ENCODE measurements at places on chromosomes 1 and 21.
A peak's percentile ranks its signal among the peaks of the same experiment; 100 is the strongest.

GRCh38 chr1:180974236-180974635, 48.4 kb downstream of the STX6 start:
- no peak for DNase-seq

DNA sequence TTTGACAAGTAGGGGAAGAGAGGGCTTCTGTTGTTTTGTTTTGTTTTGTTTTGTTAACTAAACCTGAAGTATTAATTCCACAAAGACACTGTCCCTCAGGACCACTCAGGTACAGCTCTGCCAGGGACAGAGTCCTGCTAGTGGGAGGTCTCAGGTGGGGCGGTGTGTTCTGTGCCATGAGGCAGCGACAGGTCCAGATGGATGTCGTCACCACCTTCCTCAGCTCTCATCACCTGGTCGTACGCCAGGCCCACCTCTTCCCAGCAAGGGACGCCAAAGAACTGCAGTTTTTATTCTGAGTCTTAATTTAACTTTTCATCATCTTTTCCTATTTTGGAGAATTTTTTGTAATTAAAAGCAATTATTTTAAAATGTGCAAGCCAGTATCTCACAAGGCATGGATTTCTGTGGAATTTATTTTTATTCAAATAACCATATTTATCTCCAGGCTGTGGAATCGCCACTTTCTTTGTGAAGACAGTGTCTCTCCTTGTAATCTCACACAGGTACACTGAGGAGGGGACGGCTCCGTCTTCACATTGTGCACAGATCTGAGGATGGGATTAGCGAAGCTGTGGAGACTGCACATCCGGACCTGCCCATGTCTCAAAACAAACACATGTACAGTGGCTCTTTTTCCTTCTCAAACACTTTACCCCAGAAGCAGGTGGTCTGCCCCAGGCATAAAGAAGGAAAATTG, 62.5 kb downstream of the POFUT2 start:
- no peak for DNase-seq

- no peak for DNase-seq
Observed at GRCh38 chr1:183577897-183578465, 12.3 kb downstream of the NCF2 start.

DNA sequence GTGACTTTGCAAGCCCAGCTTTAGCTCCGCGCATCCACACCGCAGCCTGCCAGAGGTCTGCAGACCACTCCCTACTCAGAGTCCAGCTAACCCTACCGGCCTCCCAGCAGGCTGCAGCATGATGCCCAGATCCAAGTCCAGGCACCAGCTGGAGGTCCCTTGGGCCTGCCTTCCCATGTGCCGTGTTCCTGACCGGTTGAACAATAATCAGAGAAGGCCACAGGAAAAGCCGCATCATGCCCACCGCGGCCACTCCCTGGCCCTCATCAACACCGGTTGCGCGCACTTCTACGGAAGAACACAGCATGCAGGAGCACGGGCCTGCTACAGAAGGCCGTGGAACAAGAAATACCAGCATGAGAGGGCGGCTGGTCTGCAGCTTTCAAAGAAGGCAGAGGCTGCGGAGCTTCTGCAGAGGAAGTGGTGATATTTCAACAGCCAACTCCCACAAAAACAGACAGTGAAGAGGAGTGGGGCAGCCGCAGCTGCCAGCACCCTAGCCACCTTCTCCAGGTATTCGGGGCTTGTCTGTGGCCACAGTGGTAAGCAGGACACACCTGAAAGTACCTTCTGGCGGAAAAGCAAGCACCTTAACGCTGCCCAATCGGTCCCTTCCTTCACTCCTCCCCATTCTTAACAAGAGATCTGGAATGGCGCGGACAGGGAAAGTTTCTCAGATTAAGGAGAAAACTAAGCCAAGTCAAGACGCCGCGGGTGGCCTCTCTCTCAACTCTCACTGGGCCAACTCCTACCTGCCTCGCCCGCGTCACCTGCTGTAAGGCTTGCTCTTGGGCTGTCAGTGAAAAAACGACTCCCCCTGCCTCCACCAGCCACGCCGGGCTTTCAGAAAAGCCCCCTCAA, 1.5 kb downstream of the PGBD5 start:
- DNase-seq: no peak

DNA sequence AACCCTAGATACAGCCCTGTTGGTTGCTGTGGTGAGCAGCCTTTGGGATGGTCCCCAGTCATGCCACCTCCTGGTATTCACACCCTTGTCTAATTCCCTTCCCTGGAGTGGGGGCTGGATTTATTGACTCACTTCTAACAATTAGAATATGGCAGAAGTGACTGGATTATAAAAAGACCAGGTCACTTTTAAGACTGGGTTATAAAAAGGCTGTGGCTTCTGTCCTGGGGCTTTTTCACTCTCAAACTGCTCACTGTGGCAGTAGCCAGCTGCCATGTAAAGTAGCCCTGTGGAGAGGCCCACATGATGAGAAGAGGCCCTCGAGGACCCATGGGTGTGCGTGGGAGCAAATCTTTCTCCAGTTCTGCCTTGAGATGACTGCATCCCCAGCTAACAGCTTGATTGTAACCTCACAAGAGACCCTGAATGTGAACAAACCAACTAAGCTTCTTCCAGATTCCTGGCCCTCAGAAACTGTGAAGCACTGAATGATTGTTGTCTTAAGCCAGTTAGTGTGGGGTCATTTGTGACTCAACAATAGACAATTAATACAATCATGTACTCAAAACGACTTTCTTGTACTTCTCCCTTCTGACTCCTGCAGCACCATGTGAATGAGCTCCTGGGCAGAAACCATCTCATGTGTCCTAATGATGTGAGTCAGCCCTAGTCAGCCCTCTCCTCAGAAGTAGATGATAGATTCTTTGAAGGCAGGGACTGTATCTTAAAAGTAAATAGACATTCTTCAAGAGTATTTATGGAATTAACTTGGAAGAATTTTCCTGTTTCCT, 234.9 kb downstream of the TNR start:
- DNase-seq: no peak

DNA sequence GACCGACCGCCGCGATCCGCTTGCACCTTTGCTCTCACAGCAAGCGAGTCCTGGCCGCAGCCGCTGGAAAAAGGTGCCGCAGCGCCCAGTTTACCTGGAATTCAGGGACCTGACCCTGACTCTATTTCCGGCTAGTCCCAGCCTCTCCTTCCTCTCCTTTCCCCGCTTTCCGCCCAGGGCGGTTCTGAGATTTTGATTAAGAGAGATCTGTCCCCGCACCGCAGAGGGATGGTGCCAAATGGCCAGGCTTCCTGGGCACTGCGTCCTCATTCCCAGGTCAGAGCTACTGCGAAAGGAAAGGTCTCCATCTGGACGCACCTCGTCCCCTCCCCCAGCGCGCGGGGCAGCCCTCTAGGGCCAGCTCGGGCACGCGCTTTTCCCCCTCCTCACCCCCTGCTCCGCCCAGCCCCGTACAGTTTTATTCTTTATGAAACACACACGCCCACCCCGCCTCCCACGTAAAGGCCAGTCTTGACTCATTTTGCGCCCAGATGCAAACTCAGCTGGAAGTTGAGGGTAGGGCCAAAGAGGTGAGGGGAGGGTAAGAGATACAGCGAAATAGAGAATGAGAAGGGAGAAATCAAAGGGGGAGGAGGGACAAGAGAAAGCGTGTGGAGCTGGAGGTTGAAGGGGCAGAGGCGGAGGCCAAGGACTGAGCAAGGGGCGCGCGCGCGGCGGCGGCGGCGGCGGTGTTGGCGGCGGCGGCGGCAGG, 411.8 kb upstream of the ESRRG start:
- peak; percentile 3 for DNase-seq

- DNase-seq: no peak
Observed at GRCh38 chr1:153341431-153341934, 7.2 kb downstream of the PGLYRP4 start.

- peak; percentile 73 for DNase-seq
Observed at GRCh38 chr1:214557952-214558735, 6.7 kb upstream of the PTPN14 start.

Measured in fibroblast of the aortic adventitia (primary cell).